ENCODE measurements at places on chromosomes 4 and X.

DNA sequence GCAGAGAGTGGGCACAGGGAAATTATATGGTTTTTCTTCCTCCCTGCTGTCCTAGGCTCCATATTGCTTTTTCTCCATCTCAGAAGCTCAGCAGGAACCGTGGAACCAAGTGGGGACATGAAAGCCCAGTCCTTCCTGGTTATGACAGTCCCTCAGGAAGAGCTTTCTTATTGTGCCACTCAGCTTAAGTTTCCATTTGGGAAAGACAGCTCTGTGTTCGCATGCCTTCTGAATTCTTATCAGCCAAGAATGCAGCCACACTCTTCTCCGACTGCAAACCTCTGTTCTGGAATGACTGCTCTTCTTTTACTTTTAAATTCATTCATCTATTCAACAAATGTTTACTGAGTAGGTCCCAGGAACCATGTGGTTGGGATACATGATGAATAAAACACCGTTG is 58.0 kb upstream of the PPARGC1A start:
- DNase-seq, result no peak

DNA sequence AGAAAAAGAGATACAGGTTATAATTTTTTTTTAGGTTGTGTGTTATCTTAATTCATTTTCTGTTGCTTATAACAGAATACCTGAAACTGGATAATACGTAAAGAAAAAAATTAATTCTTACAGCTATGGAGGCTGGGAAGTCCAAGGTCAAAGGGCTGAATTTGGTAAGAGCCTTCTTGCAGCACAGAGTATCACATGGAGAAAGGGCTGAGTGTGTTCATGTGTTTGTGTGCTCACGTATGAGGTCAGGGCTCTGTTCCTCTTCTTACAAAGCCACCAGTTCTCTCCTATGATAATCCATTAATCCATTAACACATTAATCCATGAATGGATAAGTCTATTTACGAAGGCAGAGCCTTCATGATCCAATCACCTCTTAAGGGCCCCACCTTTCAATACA is 8.6 kb upstream of the RAB28 start:
- no peak for DNase-seq

DNA sequence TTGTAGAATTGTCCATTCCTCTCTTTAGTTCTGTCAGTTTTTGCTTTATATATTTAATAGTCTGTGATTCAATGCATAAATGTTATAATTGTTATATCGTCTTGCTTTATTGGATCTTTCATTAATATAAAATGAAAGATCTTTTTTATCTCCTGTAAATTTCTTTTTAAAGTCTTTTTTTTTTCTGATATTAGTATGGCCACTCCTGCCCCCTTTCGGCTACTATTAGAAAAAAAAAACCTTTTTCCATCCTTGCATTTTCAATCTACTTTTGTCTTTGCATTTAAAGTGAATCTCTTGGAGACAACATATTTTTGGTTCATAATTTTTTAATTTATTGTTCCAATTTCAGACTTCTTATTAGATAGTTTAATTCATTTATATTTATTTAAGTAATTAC is 677.4 kb upstream of the NDST4 start:
- no peak for DNase-seq

DNA sequence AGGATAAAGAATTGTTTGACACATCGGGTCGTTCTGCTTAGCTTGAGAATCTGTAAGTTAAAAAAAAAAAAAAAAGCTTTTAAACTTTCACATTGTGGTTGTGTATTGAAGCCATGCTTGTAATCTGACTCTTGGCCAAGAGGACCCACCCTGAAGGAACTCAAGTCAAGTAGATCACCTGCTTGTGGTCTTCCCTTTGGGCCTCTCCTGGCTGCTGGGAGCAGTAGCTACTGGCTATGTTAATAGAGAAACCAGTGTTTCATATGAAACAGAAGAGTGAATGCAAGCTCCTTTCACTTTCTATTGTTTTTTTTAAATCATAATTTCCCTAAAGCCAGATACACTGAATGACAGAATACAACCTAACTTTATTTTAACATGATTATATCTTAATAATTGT is 402.4 kb upstream of the NDST4 start:
- DNase-seq, result no peak

DNA sequence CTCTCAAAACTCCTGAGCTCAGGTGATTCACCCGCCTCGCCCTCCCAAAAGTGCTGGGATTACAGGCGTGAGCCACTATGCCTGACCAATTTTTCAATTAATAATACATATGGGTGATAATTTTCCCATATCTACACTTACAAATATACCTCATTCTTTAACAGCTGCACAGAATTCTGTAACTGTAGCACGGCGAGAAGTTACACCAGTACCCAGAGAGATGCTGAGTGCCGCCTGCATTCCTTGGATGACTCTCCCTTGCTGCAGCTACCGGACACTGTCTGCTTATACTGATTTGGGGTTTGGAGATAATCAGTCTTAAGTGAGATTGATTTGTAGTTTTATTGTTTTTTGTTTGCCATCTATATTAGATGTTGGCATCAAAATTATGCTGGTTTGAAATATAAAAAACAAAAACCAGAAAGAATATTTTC is 5.8 kb downstream of the TIFA start:
- no peak for DNase-seq

DNA sequence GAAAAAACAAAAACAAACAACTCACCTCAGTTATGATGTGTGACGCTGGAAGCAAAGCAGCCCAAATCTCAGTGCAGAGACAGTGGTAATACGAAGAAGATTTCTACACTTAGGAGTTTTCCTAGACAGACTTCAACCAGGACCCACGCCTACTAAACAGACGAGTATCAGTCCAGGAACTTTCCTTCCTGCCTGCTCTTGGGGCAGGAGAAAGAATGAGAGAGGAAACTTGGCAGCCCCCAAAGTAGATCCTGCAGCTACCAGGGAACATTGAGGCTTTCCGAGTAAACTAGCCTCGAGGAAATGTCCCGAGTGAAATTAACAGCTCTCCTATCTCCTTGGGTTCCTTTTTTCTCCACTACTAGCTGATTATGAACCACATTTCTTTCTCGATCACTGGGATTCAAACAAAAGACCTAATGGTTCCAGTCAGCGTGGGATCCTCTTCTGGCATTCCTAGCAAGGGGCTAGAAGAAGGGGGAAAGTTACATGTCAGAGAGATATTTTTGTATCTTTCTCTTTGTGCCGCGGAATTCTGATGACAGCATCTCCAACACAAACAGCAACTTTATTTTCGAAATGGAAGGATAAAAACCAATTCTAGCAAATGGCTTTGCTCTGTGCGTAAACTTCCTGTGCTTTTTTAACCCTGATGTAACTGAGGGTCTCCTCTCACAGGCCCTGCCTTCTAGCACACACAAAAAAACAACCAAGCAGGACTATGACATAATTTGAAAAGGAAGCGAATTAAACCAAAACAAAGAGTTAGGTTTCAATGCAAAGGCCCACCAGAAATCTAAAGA is 53.2 kb downstream of the PPM1K start:
- no peak for DNase-seq

DNA sequence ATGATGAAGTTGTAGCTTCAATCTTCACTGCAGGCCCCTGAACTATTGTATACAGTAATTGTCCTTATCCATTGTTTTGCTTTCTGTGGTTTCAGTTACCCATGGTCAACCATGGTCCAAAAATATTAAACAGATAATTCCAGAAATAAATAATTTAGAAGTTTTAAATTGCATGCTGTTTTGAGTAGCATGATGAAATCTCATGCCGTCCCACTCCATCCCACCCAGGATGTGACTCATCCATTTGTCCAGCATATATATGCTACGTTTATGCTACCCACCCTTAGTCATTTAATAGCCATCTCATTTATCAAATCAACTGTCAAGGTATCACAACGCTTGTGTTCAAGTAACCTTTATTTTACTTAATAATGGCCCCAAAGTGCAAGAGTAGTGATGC is 34.5 kb downstream of the IQCM start:
- DNase-seq, result no peak

GRCh38 chrX:117522725-117523700 is 593.6 kb downstream of the KLHL13 start:
- no peak for DNase-seq

DNA sequence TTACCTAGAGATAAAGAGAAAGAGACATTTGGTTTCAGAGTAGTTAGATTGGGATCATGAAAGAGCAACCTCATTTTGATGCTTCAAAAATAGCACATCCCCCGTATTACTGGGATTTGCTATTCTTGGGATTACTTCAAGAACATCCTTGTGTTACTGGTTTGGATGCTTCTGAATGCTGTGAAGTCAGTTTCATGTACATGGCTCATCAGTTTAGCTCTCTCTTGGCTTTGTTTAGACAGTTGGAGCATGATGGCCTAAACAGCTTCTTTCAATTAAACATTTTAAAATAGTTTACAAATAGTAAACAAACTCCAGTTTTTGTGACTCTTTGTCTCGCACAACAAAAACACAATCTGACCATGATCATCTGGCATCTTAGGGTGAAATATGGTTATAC is 23.9 kb downstream of the HTT start:
- DNase-seq, result no peak
